ENCODE measurements at places on chromosomes 5 and 9.

- DNase-seq: no peak
These were observed 16.5 kb downstream of the GOLM1 start for GRCh38 chr9:86082870-86083269.

- DNase-seq: peak; percentile 55
These were observed 37.6 kb upstream of the ANKRD55 start for GRCh38 chr5:56270568-56271392.

- DNase-seq: no peak
These were observed 162.1 kb downstream of the SMC2 start for GRCh38 chr9:104256031-104256695.

- DNase-seq: no peak
These were observed 13.3 kb downstream of the NR2F1 start for GRCh38 chr5:93596310-93596675.

DNA sequence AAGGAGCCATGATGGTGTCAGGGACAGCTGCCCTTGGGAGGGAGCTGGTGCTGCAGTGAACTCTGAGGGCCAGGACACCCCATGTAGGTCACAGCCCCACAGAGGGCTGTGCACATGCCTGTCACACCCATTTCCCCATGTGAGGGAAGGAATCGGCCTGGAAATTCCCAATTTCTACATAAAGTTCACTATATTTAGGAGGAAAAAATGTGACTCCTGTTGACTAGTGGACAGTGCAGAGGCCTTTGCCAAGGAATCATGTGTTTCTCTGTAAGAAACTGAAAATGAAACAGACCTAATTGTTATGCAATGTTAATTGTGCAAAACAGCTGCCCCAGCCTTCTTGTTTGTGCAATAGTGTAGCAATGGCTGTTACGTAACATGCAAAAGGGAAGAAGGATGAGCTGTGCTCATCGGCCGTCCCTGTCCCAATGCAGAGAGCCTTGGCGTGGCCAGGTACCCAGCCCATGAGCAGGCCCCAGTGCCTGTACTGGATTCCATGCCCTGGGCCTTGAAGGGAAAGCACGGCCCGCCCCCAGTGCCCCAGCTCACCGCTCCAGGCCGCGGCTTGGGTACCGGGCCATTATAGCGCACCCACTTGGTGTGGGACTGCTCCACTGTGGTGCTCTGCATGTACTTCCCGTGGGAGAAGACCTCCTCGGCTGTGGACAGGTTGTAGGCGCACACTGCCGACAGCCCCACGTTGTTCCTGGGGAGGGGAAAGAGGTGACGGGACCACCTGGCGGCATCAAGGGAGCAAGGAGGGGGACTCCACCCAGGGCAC lies 70.0 kb downstream of the SECISBP2 start:
- no peak for DNase-seq

DNA sequence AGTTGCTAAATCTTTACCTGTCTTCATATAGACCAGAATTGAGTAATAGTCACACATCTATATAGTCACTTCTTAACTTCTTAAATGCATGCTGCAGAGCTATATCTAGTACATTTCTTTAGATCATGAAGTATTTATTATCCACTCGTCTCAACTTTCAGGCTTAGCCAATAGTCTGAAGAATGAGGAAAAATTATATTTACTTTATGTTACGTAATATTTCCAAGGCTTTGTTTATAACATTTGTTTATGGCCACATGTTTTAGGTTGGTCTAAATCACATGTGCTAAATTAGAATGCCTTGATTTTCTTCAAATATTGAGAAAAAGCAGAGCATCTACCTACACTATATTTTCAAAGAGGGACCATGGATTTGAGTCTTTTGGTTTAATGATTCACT lies 47.2 kb upstream of the RGMB start:
- DNase-seq: no peak
